Activated T-helper 2 cell treated with anti-CD3 and anti-CD28 coated beads, Interferon-gamma antibody, Interleukin-2, Interleukin-4, amounts not matched to agents 10 μg/mL and 5 μg/mL and 100 μg/mL, durations not matched to agents 14 hours and 24 hours and 36 hours (primary cell): ENCODE measurements at places on chromosomes 12 and 14.

DNA sequence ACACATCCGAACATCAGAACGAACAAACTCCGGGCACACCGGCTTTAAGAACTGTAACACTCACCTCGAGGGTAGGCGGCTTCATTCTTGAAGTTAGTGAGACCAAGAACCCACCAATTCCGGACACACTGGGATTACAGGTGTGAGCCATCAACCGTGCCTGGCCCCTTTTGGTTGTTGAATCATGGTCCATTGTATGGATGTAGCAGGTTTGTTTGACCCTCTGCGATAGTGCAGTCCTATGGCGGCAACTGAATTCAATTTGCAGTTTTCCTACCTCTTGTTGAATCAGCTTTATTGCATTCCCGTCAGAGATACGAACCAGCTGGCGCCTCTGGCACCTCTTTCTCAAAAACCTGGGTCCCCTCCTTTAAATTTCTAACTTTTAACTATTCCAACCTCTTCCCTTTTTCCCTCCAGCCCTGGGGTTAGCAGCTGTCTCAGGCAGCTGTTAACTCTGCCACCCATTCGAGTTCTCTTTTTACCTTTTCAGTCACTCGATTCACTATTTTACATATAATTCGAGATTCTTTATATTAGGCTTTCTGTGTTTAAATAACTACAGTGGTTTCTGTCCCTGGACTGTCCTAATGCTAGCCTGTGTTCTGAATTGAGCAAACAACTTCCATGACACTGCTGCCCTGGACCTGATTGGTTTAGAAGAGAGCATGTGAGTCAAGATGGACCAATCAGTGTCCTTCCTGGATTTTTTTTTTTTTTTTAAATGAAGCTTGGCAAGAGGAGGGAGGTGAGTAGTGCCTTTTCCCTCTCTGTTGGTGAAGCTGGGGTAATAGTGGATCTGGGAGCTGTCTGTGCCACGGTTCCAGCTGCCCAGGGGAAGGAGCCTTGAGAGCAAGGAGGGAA lies 261.5 kb downstream of the PCNX1 start:
- no peak for DNase-seq

DNA sequence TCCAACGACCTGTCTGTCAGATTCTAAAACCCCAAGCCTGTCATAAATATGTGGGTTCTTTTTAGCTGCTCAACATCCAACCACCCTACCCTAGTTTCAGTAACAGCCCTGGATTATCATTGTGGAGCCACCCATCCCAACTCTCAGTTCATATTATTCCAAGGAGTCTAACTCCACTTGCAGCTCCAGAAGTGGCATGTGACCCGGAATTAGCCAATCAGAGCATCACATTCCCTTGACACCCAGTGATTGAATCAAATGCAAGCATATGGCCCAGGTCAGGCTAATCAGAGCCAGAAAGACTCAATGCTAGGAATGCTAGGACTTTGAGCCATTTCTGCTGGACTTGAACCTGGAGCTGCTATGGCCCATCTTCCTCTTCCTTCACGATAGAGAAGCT lies 17.1 kb upstream of the HSP90B1 start:
- no peak for DNase-seq

- DNase-seq, result no peak
Measured at GRCh38 chr12:94434171-94434570, 25.5 kb downstream of the CEP83 start.

- DNase-seq, result no peak
Measured at GRCh38 chr12:45434094-45434493, 218.2 kb downstream of the ANO6 start.

DNA sequence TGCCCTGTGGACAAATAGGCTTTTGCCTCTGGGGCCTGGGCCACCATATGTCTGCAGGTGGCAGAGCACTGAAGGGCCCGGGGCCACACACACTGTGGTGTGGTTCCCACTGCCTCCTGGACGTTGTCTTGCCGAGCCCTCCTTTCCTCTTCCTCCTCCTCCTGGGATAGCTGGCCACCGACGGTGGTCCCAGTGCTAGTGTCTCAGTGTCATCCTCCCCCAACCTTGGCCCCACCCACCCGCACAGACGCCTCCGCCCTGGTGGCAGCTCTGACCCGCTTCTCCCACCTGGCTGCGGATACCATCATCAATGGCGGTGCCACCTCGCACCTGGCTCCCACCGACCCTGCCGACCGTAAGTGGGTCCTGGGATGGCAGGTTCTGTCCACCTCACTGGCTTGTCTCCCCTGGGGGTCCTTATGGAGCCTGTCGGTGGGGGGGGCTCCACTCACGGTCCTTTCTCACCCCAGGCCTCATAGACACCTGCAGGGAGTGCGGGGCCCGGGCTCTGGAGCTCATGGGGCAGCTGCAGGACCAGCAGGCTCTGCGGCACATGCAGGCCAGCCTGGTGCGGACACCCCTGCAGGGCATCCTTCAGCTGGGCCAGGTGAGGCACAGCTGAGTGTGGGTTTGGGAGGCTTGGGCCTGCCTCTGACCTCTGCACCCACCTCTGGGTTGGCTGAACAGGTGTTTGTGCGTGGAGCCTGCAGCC lies 23.5 kb downstream of the HIP1R start:
- no peak for DNase-seq

GRCh38 chr14:97417331-97417730 lies 620.1 kb downstream of the VRK1 start:
- DNase-seq, result no peak
